ENCODE measurements at places on chromosomes 1 and 21. TPM values are rescaled to one million over a fixed set of nuclear protein-coding genes. Genes with fewer than 3 reads are reported as not detected.

DNA sequence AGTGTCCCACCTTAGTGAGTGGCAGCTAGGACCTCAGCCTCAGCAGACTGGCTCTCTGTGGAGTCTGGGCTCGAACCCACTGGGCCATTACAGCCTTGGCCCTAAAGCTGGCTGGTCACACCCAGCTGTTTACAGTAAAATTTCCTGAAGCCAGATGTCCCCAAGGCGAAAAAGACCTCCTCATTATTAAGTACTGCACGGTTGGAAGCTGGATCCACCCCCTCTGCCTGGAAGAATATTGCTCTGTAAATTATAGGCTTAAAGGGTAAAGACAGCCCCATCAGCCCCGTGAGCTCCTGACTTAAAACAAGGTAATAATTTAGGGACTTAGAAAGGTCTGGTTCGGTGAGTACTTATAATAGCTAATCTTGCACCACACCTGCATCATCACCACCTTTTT lies 30.3 kb upstream of the TMEM51 start:
- no peak for DNase-seq

- DNase-seq: no peak
Observed at GRCh38 chr21:32336711-32337110, 38.1 kb downstream of the MRAP start.

DNA sequence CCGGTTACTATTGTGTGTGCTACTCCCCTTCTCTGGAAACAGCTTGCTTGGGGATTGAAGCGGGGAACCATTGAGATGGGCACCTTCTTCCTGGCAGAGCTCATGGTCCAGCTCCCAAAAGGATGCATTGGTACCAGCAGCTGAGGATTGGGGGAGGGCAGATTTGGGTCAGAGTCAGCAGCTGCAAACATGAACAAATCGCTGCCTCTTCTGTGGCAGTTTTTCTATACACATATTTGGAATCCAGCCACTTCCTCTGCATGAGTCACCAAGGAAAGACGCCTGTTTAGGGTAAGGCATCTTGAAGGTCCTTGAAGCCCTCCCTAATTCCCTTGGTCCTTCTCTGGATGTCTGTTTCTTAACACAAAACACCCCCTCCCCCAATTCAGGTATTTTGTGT lies 104.7 kb downstream of the DAB1 start:
- no peak for DNase-seq

DNA sequence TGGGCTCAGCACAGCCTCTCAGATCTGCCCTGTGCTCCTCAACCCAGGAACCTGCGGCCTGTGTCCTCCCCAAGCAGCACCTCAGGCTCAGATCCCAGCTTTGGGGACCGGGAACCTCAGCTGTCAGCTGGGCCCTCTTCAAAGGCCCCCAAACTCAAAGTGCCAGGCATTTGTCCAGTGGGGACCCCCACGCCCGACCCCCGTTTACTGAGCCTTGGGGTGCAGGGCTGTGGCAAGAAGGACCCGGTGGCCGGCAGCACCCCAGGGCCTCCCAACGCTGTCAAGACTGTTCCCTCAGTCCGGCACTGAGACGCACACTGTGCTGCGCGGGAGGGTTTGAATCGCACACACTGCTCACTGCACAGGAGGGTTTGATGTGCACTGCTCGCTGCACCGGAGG lies 35.0 kb downstream of the MORN1 start:
- DNase-seq: no peak

- DNase-seq: no peak
Observed at GRCh38 chr1:173117761-173118160, 67.0 kb upstream of the TNFSF18 start.

GRCh38 chr1:8032366-8032910 lies 6.3 kb upstream of the ERRFI1 start:
- DNase-seq: no peak

GRCh38 chr1:236284291-236284721 lies 2.5 kb upstream of the ERO1B start:
- no peak for DNase-seq

DNA sequence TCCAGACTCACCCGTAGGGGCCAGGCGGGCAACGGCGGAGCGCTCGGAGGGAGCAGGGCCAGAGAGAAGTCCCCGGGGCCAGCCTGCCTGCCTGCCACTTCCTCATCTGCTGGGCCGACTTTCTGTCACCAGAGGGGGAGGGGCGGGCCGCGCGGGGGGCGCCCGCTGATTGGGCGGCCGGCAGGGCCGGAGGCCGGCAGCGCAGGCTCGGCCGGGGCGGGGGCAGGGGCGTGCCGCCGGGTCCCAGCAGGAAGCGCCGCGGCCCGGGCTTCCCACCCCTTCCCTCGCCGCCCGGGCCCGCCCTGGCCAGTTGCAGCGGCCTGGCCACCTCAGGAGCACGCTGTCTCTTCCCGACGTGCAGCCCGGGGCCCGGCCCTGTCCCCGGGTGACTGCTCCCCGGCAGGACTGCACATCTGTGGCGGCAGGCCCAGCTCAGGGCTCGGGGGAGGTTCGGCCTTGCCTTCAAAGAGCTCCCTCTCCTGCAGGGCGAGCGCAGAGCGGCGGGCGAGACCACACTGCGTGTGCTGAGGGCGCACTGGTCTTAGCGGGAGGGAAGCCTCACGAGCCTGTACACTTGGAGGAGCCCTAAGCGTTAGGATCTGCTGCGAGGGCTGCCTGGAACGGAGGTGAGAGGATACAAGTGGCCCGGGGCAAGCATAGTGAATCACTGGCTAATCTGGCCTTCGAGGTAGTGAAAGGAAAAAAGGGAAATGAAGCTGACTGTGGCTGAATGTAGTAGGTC lies at the start of gene ELOVL1:
ELOVL1 (minus strand) TSS at position 108 of the 742 bp plus-strand sequence. CDS start 2,402 bp downstream, outside the sequence.
- peak; percentile 90 for DNase-seq

- DNase-seq: no peak
Observed at GRCh38 chr1:150194381-150195031, 41.4 kb downstream of the ANP32E start.

DNA sequence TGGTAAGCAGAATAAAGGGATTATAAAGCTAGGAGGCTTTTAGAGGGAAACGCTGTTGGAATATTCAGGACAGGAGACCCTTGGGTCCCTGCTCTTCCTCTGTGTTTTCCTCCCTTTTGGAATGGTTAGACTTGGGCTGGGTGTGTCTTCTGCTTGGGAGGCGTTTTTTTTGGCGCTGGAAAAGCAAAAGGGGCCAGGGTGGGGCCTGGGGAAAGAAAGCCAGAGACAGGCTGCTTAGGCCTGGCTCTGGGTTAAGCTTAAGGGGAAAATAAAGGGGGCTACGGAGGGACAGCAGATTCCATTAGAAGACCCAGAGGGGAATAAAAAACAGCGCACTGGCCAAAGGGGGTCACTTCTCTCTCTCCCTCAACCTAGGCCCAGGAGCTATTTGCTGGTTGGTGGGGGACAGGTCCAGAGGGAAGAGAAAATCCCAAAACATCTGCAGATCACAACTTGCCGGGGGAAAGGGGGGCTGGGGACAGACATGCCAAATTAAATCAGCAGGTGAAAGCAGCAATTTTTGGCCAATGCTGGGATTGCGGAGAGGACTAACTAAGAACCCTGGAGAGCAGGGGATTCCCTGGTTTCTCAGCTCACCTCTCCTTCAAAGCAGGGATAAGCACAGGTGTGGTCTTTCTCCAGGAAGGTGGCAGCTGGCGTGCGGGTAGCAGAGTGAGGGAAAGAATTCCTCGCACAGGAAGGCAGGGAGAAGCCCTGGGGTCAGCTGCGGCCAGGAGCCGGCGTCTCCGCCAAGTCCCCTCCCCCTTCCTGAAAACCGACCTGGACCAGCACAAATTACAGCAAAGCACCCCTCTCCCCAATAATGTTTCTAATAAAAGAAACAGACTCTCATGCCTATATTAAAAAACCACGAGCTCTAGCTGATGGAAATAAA lies 82.2 kb upstream of the AK4 start:
- DNase-seq: no peak

DNA sequence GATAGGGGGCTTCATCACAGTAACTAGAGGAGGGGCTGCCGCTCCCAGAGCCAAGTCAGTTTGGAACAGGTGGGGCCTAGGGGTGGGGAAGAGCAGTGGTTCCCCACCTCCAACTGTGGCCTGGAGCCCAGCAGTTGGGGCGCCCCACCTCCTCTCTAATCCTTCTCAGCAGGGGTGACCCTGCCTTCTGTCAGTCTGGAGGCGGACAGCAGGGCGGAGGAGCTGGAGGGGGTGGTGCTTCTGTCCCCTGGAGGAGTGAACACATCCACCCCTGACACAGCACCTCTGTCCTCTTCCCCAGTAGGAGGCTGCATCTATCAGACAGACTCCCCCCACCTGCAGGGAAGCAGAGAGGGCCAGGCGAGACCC lies 73.8 kb downstream of the MRPL37 start:
- DNase-seq: no peak

DNA sequence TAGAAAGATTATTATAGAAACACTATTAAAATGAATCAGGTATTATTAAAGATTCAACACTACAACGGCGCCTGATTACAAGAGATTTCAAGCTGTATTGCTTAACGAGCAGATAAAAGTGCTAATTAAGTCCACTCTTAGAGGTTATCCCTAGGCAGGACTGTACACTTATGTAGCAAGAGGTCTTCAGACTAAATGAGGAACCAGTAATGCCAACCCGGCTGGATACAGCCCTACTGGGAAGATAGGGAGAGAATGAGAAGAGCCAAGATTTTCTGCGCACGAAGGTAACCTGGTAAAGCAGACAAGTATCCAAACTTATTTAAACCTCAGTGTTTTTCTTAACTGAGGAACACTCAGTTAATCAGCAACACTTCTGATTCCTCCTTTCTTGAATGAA lies 115.7 kb upstream of the HIVEP3 start:
- no peak for DNase-seq

GRCh38 chr1:86951430-86951829 lies 37.0 kb downstream of the HS2ST1 start:
- no peak for DNase-seq

GRCh38 chr1:111225717-111226400 lies 1.7 kb upstream of the CHI3L2 start:
- DNase-seq: no peak

DNA sequence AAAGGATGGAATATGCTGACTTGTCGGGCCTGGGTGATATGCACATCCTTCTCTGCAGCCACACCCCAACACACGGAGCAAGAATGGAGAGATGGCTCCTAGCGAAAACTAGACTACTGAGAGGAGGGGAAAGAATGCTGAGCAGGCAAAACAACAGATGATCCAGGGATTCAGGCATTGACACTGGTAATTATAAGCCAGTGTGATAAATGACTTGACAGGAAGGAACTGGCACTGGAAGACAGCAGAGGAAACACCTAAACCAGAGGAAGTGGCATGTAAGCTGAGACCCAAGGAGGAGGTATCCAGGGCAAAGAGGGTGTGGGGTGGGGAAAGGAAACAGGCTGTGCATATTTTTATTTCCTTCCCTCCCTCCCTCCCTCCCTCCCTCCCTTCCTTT lies 31.7 kb upstream of the KHDRBS1 start:
- no peak for DNase-seq

DNA sequence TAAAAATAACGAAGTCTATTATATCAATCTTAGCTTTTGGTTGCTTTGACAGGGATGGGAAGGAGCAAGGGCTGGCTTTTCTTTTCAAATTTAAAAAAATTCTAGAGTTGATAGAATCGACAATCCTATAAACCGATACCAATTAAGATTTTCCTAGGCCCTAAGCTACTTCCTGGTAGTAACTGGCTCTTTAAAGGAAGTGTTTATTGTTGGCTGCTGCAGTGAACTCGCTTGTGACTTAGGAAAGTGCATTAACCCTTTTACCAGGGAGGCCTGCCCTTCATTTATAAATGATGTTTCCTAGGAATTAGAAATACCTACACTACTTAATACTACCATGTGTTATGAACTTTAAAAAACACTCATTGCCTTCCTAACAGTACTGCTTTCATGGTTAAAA lies 33.2 kb downstream of the ATP5PF start:
- no peak for DNase-seq

Gene LRRC47
- 48.6 TPM for polyA plus RNA-seq

Gene PRDM2
- 44.2 TPM for polyA plus RNA-seq

Gene ELAVL4
- 0.98 TPM for polyA plus RNA-seq

Gene F13B
- 0.59 TPM for polyA plus RNA-seq

Gene IGSF21
- polyA plus RNA-seq: 0.06 TPM
